ENCODE measurements at places on chromosomes 7 and 10.

DNA sequence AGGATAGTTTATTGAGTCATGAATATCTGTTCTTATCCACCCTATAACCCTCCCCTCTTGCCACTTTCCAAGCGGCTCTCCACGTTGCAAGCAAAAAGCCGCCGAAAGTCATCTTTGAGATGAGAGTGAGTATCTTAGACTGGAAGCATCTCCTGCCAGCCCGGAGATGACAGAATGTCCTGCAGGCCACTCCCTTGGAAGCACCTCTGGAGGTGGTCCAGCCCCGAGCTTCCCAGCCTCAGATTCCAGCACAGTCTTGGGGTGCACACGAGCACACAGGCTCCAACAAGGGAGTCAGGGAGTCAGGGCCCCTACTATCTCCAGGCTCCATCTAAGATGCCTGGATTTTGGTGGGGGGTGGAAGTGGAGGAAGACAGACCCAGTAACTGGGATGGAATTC is 5.5 kb upstream of the ELN start:
- no peak for DNase-seq

DNA sequence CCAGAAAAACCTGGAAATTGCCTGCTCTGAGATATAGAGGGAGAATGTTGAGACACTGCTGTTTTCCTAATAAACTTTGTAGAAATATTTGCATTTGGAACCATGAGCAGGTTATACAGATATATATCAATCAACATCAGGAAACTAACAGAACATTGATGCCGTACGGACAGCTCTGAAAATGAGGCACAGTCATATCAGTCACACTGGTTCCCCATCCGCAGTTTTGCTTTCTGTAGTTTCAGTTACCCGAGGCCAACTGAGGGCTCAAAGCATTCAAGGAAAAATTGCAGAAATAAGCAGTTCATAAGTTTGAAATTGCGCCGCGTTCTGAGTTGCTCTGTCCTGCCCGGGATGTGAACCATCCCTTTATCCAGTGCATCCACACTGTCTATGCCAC is 137.9 kb downstream of the KLF6 start:
- DNase-seq = no peak

DNA sequence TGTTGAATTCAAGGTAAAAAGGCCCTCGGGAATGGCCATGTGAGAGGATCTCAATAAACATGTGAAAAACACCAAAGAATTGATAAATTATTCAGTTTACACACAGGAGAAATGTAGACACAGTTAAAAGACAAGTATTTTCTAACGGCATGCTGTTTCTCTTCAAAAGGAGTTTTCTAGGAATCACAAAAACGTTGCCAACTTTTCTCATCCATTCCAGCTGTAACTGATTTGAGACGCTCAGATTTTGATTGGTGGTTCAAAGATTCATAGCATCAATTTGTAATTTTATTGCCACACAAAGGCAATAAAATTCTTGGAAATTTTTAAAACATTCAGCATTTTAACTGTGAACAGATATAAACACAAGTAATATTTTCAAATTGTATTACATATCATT is 384.9 kb upstream of the PFKP start:
- DNase-seq = no peak

DNA sequence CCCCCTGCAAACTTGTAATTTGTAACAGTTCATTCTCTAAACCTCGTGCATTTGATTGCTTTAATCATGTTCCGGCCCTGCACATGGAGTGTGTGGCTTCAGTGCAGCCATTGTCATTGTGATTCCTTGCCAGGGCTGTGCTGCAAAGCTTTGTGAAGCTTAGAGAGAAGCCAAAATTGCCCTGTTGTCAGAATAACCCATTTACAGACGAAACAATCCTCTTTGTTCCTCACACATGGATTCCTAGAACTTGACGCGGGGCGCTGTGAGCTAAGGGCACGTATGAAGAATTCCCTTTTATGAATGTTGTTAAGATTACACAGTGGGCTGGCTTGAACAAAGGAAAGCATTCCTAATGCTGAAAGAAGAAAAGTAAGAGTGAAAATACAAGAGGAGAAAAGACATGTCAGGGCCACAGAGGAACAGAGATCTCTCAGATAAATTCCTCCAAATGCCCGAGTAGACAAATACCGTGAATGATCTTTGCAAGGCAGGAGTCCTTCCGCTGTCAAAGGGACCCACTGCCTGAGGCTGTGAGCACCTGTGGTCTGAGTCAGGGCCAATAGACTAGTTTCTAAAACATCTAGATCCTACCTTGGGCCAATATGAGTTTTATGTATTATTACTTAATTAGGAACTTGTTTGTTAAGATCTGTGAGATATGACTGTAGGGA is 205.4 kb upstream of the C7orf33 start:
- no peak for DNase-seq
